Tracheal epithelial cell (primary cell): ENCODE measurements at places on chromosomes 2 and 18. TPM values are rescaled to one million over a fixed set of nuclear protein-coding genes. Genes with fewer than 3 reads are reported as not detected.

MYO3B gene
- 0.85 and 2.9 TPM in 2 replicates for total RNA-seq

SLC20A1 gene
- 47.0 and 49.4 TPM in 2 replicates for total RNA-seq

OLA1 gene
- total RNA-seq = 103 and 166 TPM in 2 replicates

SMYD1 gene
- total RNA-seq = not detected in 2 replicates

SCYGR5 gene
- not detected in 2 replicates for total RNA-seq

DCDC2C gene
- not detected in 2 replicates for total RNA-seq

UGT1A5 gene
- 0.24 TPM in 1 of 2 replicates, not detected in the other for total RNA-seq

TM4SF20 gene
- not detected in 2 replicates for total RNA-seq

CCDC102B gene
- total RNA-seq = 0.96 TPM in 1 of 2 replicates, not detected in the other

TGFA gene
- total RNA-seq = 99.1 and 248 TPM in 2 replicates

ZNF804A gene
- not detected in 2 replicates for total RNA-seq

SERPINB7 gene
- total RNA-seq = 35.4 and 53.0 TPM in 2 replicates

CXCR1 gene
- total RNA-seq = not detected in 2 replicates

TXNL1 gene
- 44.3 and 49.7 TPM in 2 replicates for total RNA-seq

DUSP19 gene
- total RNA-seq = 0.24 and 0.43 TPM in 2 replicates
